Muscle of arm (tissue), 14 donors: ENCODE measurements at places on chromosomes 13 and 19.

GRCh38 chr13:111382877-111383276 is 62.4 kb downstream of the TEX29 start:
- DNase-seq: no peak

DNA sequence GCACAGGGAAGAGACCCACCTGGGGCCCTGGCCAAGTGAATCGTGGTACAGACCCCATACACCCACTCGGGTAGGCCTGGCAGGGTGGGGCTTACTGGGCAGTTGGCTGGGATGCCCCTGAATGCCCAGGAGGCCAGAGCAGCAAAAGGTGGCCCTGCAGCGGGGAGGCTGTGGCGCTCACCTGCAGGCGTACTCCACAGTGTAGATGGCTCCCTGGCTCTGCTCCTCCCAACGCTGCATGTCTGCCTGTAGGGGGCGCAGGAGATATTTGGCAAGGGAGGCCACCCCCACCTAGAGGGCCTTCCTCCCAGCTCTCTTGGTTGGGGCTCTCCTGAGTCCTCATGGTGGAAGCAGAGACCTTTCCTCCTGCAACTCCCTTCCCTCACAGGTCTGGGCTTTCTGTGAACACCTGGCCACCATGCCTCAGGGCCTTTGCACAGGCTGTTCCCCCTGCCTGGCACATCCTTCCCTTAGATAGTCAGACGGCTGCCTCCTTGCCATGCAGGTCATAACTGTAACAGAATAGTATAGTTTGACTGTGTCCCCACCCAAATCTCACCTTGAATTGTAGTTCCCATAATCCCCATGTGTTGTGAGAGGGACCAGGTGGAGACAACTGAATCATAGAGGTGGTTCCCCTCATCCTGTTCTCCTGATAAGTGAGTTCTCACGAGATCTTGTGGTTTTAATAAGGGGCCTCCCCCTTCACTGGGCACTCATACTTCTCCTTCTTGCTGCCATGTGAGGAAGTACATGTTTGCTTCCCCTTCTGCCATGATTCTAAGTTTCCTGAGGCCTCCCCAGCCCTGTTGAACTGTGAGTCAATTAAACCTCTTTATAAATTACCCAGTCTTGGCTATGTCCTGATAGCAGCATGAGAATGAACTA is 5.9 kb downstream of the BORCS8 start:
- DNase-seq: no peak

GRCh38 chr19:45045671-45046353 is 7.0 kb downstream of the CLASRP start:
- DNase-seq: no peak

- DNase-seq: no peak
Observed at GRCh38 chr19:56884441-56884840, 43.9 kb upstream of the PEG3 start.

DNA sequence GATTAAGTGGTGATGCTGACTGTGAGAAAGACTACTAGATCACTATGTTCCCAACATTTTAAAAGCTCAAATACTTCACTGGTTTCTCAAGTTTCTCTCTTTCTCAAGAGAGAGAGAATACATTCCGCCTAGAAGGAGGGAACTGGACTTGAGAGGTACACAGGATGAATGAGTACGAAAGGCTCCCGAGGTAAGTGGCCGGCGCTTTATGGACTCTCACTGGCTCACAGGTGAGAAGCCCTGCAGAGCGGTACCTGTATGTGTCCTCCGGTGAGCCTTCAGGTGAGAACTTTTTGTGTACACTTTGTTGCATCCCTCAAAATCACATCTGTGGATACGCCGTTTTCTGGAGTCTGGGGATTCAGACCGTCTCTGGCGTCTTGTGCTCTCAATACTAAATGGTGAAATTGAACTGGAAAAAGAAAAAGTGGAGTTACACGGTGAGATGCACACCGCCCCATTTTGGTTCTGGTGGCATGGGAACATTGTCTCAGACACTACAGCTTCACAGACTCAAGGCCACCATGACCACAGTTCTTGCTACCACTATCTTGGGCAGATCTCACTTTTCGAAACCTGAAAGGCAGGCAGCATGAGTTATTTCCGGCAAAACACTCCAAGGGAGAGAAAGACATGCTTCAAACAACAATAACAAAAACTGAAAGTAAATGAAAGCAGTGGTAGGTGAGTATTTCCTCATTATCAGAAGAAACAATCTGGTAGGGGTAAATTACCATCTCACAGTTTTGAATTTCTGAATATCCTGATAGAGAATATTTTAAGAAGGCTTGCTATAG is 418.9 kb downstream of the KLF12 start:
- DNase-seq: no peak

DNA sequence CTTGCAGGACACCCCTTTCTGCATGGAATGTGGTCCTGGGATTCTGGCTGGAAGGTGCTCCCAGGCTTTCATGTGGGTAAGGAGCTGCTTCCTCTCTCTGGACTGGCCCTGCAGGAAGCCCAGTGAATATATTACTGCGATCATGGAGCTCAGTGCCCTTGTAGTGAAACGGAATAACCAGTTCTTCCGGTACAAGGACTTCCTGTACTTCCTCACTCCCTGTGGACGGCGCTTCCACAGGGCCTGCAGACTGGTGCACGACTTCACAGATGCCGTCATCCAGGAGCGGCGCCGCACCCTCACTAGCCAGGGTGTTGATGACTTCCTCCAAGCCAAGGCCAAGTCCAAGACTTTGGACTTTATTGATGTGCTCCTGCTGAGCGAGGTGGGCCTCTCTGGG is 8.0 kb downstream of the CYP4F8 start:
- DNase-seq: no peak

GRCh38 chr19:35027851-35028599 is 2.2 kb upstream of the SCN1B start:
- DNase-seq: no peak

DNA sequence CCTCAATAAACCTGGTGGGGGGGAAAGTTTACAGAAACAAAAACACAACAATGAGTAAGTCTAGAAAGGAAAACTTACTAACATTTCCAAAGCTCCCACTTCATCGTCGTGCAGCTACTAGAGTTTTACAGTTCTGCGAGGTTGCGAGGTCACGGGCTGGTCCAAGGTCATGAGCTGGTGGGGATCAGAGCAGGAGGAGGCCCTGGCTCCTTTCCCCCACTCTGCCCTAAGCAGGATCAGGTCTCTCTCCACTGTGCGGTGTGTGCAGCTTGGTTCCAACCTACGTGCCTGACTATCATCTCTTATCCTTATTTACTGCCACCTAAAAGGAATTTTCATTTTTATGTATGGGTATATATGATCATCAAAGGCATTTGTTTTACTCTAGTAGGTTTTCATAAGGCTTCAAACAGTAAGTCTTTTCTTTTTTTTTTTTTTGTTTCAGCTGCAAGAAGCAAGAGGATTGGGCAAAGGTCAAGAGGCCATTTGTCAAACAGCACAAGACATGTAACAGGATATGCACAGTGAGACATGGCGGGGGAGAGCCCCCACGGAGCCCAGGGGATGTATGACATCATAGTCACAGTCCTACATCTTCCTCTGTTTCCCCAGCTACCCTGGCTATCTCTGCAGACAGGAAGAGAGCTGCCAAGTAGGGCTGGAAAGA is 76.6 kb upstream of the POMP start:
- no peak for DNase-seq

DNA sequence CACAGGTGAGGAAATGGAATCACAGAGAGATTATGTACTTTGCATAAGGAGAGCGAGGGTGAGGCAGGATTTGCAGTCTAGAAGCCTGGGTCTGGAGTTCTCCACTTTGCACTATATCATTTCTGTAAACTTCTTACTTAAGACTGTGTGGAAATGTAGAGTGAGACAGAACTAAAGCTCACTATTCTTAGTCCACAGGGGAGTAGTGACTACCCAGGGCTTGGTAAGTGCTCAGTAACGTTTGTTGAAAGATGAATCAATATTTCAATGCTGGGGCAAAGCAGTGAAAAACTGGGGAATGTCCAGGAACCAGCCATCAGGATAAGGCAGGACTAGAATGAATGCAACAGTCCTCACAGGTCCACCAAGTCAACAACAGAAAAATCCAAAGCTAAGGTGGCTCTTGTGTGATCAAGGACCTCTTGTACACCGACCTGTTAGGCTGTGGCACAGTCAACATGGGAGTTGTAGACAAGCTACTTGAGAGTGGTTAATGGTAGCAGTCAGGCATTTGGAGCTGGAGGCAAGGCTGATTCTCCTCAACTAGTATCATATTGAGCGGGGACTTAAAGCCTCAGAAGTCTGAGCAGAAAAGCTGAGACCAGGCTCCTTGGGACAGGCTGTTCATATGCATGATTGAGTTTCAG is 929 bp upstream of the TNFSF13B start:
- DNase-seq: no peak

GRCh38 chr13:108212886-108213285 is 2.5 kb downstream of the LIG4 start:
- no peak for DNase-seq

DNA sequence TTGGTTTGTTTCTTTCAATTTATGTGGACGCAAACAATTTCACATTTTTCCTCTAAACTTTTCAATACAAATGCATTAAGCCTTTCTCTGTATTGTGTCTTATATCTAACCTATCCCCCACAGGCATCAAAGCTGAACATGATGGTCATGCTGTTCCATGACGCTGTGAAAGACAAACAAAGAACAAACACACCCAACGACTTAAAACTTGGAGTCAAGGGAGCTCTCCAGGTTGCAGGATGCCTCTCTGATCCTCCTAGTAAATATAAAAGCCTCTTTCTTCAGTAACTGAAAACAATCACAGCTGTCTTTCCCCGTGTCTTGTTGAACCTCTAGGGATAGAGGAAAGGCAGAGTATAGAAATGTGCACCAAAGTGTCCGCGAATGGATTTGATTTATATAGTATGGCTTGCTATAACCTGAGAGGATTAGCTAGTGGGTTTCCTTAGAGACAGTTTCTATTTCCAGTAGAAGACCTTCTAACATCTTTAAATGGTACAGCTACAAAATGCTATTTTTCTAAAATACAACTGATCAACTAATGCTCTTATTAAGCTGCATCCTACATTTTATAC is 43.1 kb downstream of the PCDH9 start:
- DNase-seq: no peak
